Dorsolateral prefrontal cortex (tissue), 122 donors: ENCODE measurements at places on chromosomes 3 and 15. TPM values are rescaled to one million over a fixed set of nuclear protein-coding genes. Genes with fewer than 3 reads are reported as not detected.
A peak's percentile ranks its signal among the peaks of the same experiment; 100 is the strongest.

DNA sequence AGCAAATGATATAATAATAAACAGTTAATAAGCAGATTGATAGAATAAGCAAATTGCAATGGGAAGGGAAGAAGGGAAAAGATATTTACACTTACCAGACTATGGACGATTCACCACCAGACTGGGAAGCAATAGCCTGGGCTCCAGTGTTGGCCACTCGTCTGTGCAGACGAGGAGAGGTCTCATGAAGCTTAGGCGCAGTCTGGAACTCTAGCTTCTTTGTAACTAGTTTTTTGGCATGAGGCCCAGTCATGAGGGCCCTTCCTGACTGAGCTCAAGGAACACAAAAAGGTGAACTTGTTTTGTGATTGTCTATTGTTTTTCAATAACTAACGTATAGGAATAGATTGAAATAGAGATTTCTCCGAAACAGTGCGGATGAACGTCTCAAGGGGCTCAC is 63.3 kb upstream of the GATM start:
- no peak for DNase-seq

- no peak for DNase-seq
These were observed 19.2 kb downstream of the ZIC1 start for GRCh38 chr3:147428326-147428725.

CMTM8 gene
- total RNA-seq = 7.8 TPM

- DNase-seq = peak; percentile 31
These were observed 203.7 kb downstream of the ABHD5 start for GRCh38 chr3:43894176-43895049.

- no peak for DNase-seq
These were observed 29.8 kb downstream of the KPNA1 start for GRCh38 chr3:122484985-122485384.

SMCO1 gene
- total RNA-seq = not detected

DNA sequence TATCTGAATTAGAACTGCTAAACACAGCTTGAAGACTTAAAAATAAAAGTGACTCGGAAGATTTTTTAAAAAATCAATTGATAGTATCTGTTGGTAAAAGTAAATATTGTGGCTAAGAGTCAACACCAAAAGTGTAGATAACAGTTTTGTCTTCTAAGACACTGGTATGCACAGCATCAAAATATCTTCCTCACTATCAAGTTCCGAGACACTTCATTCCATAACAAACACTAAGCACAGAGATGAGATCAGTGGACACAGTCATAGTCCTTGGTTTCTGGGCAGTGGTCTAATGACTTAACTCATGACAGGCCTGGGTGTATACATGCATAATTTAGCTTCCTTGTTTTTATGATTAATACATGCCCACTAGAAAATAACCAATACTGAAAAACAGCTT is 63.2 kb downstream of the PXYLP1 start:
- no peak for DNase-seq

DNA sequence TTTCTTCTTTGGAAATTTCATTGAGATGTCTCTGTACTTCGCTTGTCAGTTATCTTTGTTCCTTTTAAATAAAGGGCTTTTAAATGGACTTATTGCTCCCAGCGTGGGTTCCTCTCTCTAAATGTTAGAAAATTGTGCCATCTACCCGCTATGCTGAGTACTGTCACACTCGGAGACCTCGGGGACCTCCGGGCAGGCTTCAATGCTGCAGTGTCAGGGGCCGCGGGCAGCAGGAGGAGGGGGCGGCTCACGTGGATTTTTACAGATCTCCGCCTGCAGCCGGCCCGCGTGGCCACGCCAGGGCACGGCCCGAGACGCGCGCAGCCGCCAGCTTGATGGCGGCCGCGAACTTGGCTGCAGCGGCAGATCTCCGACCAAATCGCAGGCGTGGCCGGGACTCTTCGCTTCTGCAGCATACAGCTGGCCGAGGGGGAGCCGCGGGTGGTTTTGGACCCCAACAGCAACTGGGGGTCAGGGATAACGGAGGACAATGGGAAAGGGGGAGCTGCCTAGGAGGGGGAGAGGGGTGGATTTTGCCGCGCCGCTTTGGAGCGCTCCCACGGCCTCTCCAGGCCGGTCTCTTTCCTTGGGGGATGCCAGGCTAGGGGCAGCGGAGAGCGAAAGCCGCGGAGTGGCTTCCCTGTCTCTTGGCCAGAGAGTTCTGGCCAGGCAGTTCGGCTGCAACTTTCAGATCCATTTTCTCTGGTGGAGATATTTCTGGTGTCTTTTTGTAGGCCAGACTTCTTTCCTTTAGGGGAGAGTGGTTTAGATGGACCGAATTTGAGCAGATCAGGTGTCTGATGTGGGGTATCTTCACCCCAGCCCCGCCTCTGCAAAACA is 15.3 kb downstream of the NR2F2 start:
- peak; percentile 54 for DNase-seq

DNA sequence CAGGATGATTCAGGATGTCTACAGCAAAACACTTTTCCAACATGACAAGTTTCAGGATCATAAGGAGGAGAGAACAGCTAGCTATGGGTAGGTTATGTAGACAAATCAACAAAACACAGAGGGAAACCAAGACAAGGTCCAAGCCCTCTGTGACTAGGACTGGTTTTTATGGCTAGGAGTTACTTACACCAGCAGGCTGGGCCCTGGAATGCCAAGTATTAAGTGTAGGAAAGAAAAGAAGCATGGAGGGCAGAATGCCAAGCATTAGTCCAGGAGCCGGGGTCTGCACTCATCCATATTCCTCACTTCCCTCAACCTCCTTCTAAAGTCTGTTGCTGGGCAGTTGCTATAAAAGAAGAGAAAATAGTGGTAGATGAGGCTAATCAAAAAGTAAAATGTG is 35.3 kb upstream of the PPP2R3A start:
- DNase-seq = no peak

FRMD4B gene
- 73.9 TPM for total RNA-seq

ZNF501 gene
- total RNA-seq = 7.0 TPM

- no peak for DNase-seq
These were observed 22.5 kb upstream of the BFSP2 start for GRCh38 chr3:133377396-133377795.

DNA sequence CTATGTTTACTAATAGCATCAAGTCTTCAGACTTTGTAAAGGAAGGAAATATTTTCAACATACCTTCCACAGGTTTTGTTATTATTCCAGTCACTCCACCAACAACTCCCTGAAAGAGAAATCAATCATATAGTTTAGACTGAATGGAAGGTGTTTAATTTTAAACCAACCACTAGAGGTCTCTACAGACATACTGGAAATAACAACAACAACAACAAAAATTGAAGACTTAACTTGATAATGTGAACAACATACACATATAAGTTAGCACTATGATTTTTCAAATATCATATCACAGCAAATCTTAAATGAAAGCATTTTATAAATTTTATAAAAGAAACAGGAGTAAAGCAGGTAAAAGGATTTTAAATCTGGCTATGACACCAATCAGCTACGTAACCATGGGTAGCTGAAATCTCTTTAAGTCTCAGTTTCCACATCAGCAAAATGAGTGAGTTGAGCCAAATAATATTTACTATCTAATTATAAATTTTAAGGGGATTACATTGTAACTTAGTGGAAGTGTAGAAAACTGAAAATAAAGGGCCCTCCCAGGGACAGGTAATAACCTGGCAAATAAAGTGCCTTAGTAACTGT is 188.2 kb downstream of the VPS13C start:
- no peak for DNase-seq
